ENCODE measurements at places on chromosomes 6 and 20.

GRCh38 chr20:63452341-63452740, 20.1 kb downstream of the KCNQ2 start:
- DNase-seq, result no peak

- no peak for DNase-seq
Observed at GRCh38 chr6:5335020-5335419, 73.7 kb downstream of the FARS2 start.

DNA sequence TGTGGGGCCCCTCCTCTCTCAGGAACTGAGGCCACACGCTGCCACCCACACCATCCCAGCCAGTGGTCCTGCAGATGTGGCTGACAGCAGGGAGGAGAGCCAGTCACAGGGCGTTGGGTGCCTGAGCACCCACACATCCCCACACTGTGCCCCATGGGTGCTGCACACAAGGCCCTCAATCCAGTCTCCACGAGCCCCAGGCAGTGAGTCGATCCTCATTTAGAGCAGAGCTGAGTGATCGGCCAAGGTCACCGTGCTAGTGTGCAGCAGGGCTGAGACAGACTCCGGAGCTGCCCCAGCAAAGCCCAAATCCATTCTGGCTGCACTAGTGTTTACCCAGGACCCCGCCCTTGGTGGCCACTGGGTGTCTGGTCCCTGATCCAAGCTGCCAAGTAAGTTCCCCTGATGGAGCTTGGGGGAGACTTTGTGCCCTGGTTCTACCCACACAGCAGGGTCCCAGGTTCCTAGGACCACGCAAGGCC, 9.0 kb downstream of the C20orf203 start:
- no peak for DNase-seq

- peak; percentile 68 for DNase-seq
Observed at GRCh38 chr6:130322673-130323268, 43.0 kb upstream of the TMEM200A start.

- no peak for DNase-seq
Observed at GRCh38 chr6:46815130-46815529, 21.9 kb downstream of the MEP1A start.

GRCh38 chr20:51428401-51429143, 113.9 kb downstream of the NFATC2 start:
- DNase-seq, result no peak

- no peak for DNase-seq
Observed at GRCh38 chr20:57871237-57871632, 161.4 kb upstream of the PMEPA1 start.

- DNase-seq, result no peak
Observed at GRCh38 chr6:16929809-16930208, 168.5 kb upstream of the ATXN1 start.

DNA sequence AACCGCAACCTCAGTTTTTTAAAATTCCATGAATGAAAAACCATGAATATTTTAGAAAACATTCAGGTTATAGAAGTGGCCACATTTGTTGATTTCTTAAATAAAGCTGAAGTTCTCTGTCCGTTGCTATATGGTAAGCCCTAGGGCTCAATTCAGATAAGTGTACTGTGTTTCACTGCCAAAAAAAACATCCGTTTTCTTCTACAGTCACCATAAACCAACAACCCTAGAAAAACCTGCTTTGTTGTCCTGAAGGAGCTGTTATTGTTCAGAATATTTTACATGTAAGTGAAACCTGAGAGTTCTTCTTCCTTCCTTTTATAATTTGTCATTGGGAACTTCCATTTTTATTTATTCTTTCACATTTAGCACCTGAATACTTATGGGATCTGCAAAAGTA, 274.1 kb downstream of the TFAP2A start:
- no peak for DNase-seq

DNA sequence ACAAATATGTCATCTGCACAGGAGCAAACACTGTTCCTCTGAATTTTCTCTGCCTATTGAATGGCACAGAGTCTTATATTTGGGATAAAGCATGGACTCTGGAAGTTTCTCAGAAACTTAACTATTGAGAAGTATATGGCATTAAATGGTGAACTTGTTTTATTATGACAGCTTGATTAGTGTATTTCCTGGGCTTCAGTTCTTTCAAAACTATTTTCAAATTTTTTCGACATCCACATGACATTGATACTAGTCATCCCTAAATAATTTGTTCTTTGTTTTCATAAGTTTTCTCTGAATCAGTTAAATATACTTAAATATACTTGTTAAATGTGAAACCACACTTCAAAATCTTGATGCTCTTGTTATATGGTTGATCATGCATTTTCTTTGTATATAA, 144.0 kb upstream of the TSHZ2 start:
- no peak for DNase-seq

DNA sequence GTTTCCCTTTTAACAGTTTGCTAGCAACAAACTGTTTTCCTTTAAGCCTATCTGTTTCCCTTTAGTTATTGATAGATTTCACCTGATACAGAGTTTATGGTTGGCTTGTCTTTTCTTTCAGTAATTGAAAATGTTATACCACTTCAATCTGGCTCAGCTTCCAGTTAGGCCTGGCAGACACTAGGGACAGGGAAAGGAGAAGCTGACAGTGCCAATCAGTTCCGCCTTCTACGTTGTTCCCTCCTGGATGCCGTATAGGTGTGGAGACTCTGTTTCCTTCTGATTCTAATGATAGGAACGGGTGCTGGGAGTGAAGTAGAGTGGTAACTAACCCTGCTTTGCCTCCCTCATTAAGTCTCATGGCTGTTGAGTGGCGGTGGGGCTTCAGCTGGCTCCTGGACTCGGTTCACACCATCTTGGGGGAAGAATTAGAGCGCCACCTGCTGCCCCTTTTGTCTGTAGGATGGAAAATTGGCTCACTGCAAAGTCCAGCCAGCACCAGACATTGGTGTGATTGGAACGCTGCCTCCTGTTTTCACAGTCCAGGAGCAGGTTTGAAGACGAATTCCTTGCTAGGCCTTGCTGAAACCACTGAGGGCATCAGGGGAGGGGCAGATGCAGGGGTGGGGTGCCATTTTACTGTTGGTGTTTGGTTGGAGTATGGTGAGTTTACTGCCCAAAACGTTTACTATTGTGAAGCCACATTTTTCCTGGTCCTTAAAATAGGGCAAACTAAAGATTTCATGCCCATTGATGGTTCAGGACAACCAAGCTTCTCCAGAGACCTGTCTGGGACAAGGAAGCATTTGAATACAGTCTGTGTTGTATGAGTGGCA, 1729.5 kb downstream of the GRIK2 start:
- DNase-seq, result no peak

DNA sequence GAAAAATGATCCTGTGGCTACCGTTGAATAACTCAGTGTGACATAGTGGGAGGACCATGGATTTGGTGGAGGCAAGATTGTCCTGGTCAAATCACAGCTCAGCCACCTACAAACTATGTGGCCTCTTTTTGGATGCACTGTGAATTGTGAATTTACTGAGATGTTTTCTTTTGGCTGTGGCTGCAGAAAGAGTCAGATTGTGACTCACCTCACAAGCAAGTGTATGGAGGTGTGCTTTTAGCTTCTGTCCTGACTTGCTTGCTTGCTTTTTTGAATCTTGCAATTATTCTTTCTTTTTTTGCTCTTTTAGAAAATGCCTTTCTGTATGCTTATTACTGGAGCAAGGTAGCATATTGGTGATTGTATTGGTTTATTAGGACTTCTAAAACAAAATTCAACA, 122.9 kb upstream of the FOXO3 start:
- DNase-seq, result no peak

DNA sequence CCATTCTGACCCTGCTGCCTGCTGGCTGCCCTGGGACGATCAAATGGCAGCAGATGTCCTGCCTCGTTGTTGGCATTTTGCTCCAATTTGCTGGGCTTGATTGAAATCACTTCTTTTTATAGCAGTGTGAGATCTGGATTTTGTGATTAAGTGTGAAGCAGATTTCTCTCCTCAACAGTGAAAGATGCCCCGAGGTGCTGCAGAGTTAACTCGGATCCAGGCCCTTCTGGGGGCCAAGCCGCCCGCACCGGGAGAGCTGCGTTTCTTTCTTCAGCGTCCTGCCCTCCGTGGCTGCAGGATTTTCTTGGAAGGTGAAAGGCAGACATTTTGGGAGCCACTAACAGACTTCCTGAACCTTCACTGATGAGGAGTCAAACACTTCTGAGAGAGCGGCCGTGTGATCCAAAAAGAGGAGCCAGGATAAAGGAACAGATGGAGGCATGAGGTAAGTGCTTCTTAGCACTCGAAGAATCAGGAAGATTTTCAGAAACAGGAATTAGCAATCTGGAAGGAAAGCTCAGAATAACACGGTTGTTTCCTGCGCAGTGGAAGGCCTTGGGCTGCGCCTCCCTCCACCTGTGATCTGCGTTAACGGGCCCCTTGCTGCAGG, 139.5 kb upstream of the AFDN start:
- DNase-seq, result no peak

GRCh38 chr6:25769983-25770382, 15.4 kb downstream of the SLC17A4 start:
- no peak for DNase-seq

- DNase-seq, result peak; percentile 53
Observed at GRCh38 chr6:136647363-136647852, 97.2 kb upstream of the MAP7 start.

- no peak for DNase-seq
Observed at GRCh38 chr6:14625173-14625895, 507.8 kb downstream of the CD83 start.

GRCh38 chr6:137827977-137828810, 38.9 kb upstream of the TNFAIP3 start:
- DNase-seq, result peak; percentile 22

DNA sequence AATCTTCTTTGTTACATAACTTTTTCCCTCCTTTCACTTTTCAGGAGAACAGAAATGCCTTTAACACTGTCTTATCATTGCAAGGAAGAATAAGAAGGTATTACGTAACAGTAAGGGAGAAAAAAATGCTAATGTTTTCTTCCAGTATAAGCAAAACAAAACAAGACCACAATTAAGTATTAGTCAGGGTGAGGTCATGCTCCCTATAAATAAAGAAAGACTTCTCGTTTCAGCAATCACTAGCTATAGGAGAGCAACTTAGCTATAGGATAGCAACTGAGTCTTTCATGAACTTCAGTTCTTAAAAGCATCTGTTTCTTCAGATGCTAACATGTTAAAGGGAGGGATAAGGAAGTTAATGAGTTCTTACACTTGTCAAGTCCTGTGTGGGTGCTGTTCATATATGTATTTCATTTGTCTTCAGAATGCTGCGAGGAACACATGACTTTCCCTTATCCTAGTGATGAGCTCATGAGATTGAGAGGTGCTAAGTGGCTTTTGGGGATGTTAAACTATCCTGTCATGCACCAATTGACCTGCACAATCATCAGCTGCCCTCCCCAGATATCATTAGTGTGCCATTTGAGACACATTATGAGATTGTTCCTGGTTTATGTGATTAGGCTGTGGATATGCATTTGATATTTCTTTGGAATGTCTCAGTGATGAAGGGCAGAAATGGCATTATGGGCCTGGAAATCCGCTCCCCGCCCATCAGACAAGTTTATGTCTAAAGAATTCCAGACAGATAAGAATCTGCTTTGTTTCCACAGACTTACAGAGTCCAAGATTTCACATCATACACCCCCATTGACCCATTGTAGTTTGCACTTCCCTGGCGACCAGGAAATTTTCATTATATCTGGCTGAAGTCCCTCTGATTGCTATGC, 37.5 kb downstream of the LAMA4 start:
- DNase-seq, result no peak

GRCh38 chr6:30857549-30857948, 26.8 kb upstream of the DDR1 start:
- no peak for DNase-seq

DNA sequence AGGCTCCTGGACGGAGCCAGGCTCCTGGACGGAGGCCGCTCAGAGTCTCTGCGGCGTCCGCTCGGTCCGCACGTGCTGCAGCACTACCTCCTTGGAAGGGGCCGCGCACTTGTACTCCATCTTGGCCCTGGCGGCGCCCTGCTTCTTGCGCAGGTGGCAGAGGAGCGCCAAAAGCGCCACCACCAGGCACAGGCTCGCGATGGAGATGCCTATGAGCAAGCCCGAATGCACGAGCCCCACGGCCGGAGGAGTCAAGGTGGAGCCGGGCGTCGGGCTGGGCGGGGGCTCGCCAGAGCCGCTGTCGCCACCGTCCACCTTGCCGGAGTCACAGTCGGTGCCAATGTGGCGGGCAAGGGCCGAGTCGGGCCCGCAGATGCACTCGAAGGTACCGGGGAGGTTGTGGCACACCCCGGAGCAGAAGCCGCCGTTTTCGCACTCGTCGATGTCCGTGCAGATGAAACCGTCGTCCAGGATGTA, 1.7 kb downstream of the THBD start:
- no peak for DNase-seq

DNA sequence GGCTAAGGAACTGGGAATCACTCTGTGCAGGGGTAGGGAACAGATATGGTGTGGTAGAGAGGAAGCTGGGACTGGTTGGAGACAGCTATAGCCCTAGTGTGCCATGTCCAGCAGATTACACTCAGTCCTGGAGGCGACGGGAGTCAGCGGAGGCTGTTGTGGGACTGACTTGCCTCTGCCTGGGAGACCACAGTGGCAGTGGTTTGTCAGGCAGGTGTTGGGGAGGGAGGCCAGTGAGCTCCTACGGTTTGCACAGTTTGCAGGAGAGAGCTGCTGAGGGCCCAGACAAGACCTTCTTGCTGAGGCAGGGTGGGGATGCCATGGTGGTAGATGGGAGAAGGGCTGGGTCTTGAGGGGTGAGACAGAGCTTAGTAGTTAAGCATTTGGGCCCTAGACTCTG, 4.9 kb downstream of the PLCG1 start:
- DNase-seq, result peak; percentile 31

GRCh38 chr6:144886682-144887081, 601.5 kb downstream of the UTRN start:
- DNase-seq, result no peak

GRCh38 chr6:148221196-148221979, 121.2 kb upstream of the SASH1 start:
- DNase-seq, result no peak

- no peak for DNase-seq
Observed at GRCh38 chr20:48751871-48752270, 75.9 kb downstream of the PREX1 start.

- DNase-seq, result no peak
Observed at GRCh38 chr6:33672808-33673207, 38.7 kb downstream of the UQCC2 start.

GRCh38 chr6:97958134-97958533, 675.1 kb upstream of the MMS22L start:
- no peak for DNase-seq

GRCh38 chr6:107667790-107668189, 156.3 kb downstream of the SCML4 start:
- DNase-seq, result no peak

GRCh38 chr6:79941489-79942151, 5.7 kb downstream of the ELOVL4 start:
- DNase-seq, result no peak

- DNase-seq, result peak; percentile 84
Observed at GRCh38 chr20:63957004-63957689, 931 bp upstream of the UCKL1 start.

DNA sequence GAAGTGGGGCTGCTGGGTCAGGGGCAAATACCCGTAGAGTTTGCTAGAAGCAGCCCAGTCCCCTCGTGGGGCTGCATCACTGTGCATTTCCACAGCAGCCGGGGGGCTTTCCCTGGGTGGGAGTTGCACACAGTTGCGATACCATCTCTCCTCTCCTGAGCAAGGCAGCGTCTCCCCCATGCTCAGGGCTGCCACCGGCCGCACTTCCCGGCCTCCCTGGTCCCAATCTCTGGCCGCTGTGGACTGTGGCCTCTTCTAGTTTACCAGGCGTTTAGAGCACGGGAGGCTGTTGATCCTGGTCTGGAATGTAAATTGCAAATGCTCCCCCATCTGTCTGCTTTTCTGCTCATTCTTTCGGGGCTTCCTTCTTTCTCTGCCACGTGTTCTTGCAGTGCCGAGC, 31.1 kb downstream of the OSBPL2 start:
- DNase-seq, result no peak
